Bronchial smooth muscle cell (primary cell): ENCODE measurements at places on chromosomes 11 and 22. TPM values are rescaled to one million over a fixed set of nuclear protein-coding genes. Genes with fewer than 3 reads are reported as not detected.

The PRR33 gene
- not detected in 2 replicates for total RNA-seq

The CHRM1 gene
- total RNA-seq: 0.09 TPM in 1 of 2 replicates, not detected in the other

The MYOD1 gene
- not detected in 2 replicates for total RNA-seq

The RPL27A gene
- total RNA-seq: 1,021 and 1,061 TPM in 2 replicates

The THY1 gene
- 11.0 and 47.3 TPM in 2 replicates for total RNA-seq

The RASSF10 gene
- 0.09 TPM in 1 of 2 replicates, not detected in the other for total RNA-seq

The CATSPERZ gene
- 0.43 and 0.95 TPM in 2 replicates for total RNA-seq

The OR51B2 gene
- not detected in 2 replicates for total RNA-seq

The OR4C16 gene
- not detected in 2 replicates for total RNA-seq

The OR8G1 gene
- total RNA-seq: not detected in 2 replicates

The TMEM132A gene
- 9.0 and 10.7 TPM in 2 replicates for total RNA-seq

The C11orf42 gene
- not detected in 2 replicates for total RNA-seq

The TMEM86A gene
- 0.47 and 0.60 TPM in 2 replicates for total RNA-seq

The MMP3 gene
- 0.52 and 19.1 TPM in 2 replicates for total RNA-seq

The EFEMP2 gene
- 71.1 and 101 TPM in 2 replicates for total RNA-seq

The POU2F3 gene
- 0.09 TPM in 1 of 2 replicates, not detected in the other for total RNA-seq

The OR8H2 gene
- total RNA-seq: not detected in 2 replicates

The SHANK2 gene
- total RNA-seq: 0.32 and 0.43 TPM in 2 replicates

The OR51I1 gene
- 0.60 TPM in 1 of 2 replicates, not detected in the other for total RNA-seq

The OR52K2 gene
- total RNA-seq: 0.09 TPM in 1 of 2 replicates, not detected in the other

The ASCL2 gene
- total RNA-seq: not detected in 2 replicates

The GPR83 gene
- under 0.01 TPM in 1 of 2 replicates, not detected in the other for total RNA-seq

The SBF1 gene
- total RNA-seq: 46.0 and 79.3 TPM in 2 replicates

The EIF1AD gene
- total RNA-seq: 20.0 and 27.8 TPM in 2 replicates

The TRPC6 gene
- total RNA-seq: 0.16 TPM in 1 of 2 replicates, not detected in the other

The LMO2 gene
- under 0.01 and 0.17 TPM in 2 replicates for total RNA-seq

The TRIM64C gene
- total RNA-seq: not detected in 2 replicates

The LRRC75B gene
- 4.9 and 6.5 TPM in 2 replicates for total RNA-seq

The JAML gene
- total RNA-seq: not detected in 2 replicates

The CCDC89 gene
- total RNA-seq: 7.1 and 8.7 TPM in 2 replicates

The MYEOV gene
- total RNA-seq: 1.4 and 4.9 TPM in 2 replicates

The LRRC4C gene
- total RNA-seq: 0.16 and 0.17 TPM in 2 replicates

The OR8D4 gene
- not detected in 2 replicates for total RNA-seq

The BTBD10 gene
- 56.4 and 78.8 TPM in 2 replicates for total RNA-seq

The PGGHG gene
- total RNA-seq: 5.8 and 9.6 TPM in 2 replicates

The TCN1 gene
- total RNA-seq: not detected in 2 replicates

The LZTR1 gene
- total RNA-seq: 53.6 and 64.0 TPM in 2 replicates

The NRIP3 gene
- 3.0 and 15.9 TPM in 2 replicates for total RNA-seq

The NXPE1 gene
- total RNA-seq: not detected in 2 replicates

The KCNE3 gene
- total RNA-seq: 1.7 and 3.8 TPM in 2 replicates

The C22orf15 gene
- 0.43 and 1.9 TPM in 2 replicates for total RNA-seq

The OR8K5 gene
- not detected in 2 replicates for total RNA-seq

The KLHL35 gene
- total RNA-seq: 0.43 and 2.5 TPM in 2 replicates

The PRSS23 gene
- 70.3 and 151 TPM in 2 replicates for total RNA-seq

The SLC37A4 gene
- total RNA-seq: 5.1 and 6.8 TPM in 2 replicates

The TIGD3 gene
- total RNA-seq: under 0.01 TPM in 2 replicates

The HMGXB4 gene
- 9.2 and 13.4 TPM in 2 replicates for total RNA-seq

The C11orf86 gene
- total RNA-seq: not detected in 2 replicates

The GVQW3 gene
- 1.0 and 2.2 TPM in 2 replicates for total RNA-seq
